ENCODE measurements at places on chromosomes 6 and 20. TPM values are rescaled to one million over a fixed set of nuclear protein-coding genes. Genes with fewer than 3 reads are reported as not detected.

DNA sequence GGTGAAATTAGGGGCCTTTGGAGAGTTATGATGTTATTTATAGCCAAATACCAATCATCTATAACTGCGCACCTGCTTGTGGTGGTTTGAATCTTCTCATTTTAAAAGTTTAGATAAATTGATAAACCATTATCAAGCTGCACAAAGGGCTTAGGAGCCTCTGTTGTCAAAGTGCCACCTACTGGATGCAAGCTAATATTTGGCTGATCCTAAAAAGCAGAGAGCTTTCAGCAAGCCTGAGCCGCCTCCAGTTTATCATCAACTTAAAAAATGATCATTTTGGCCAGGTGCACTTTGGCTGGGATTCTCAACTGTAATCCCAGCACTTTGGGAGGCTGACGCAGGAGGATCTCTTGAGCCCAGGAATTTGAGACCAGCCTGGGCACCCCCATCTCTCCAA is 58.5 kb upstream of the ATXN1 start:
- H3K27me3 ChIP-seq, result no peaks in the 10 kb centered on the region
- H3K4me3 ChIP-seq, result no peak overlapping the region
- no peak for DNase-seq
- no peaks in the 10 kb centered on the region for H3K36me3 ChIP-seq
- H3K4me1 ChIP-seq, result no peaks in the 10 kb centered on the region
- H3K27ac ChIP-seq, result no peak overlapping the region

- H3K4me1 ChIP-seq, result no peaks in the 10 kb centered on the region
- no peak for DNase-seq
- no peak overlapping the region for H3K4me3 ChIP-seq
- H3K36me3 ChIP-seq, result no peaks in the 10 kb centered on the region
Observed at GRCh38 chr6:155847711-155848110, 392.1 kb upstream of the NOX3 start.

DNA sequence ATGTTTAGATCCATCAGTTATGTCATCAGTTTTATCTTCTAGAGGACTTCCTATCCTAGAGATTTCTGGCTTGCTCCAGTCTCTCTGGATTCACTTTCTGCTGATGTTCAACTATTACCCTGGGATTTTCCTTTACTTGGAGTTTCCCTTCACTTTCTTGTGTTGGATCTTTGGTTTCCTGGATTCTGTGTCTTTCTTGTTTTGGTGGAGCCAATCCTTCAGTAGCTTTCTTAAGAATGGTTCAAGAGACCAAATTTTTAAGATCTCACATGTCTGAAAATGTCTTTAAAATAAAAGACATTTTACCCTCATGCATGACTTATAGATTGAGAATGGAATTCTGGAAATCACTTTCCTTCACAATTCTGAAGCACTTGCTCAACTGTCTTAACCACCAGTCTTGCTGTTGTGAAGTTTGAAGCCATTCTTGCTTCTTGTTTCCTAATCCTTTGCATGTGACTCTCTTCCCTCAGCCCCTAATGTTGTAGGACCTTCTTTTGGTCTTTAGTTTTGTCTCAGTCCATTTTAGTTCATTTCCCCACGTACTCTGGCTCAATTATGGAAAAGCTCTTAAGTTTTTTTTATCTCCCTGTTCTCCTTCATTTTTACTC is 87.9 kb downstream of the ARID1B start:
- no peak overlapping the region for H3K27ac ChIP-seq
- H3K4me3 ChIP-seq, result no peak overlapping the region
- peaks cover 65% of the 10 kb centered on the region for H3K4me1 ChIP-seq
- no peaks in the 10 kb centered on the region for H3K27me3 ChIP-seq
- no peaks in the 10 kb centered on the region for H3K36me3 ChIP-seq
- DNase-seq, result no peak

DNA sequence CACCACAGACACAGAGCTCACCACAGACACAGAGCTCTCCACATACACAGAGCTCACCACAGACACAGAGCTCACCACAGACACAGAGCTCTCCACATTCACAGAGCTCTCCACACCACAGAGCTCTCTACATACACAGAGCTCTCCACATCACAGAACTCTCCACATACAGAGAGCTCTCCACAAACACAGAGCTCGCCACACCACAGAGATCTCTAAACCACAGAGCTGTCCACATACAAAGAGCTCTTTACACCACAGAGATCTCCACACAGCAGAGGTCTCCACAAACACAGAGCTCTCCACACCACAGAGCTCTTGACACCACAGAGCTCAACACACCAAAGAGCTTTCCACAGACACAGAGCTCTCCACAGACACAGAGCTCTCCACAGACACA is 55.8 kb downstream of the ERMARD start:
- H3K27me3 ChIP-seq, result peaks cover 12% of the 10 kb centered on the region
- no peaks in the 10 kb centered on the region for H3K36me3 ChIP-seq
- H3K4me1 ChIP-seq, result no peaks in the 10 kb centered on the region

DNA sequence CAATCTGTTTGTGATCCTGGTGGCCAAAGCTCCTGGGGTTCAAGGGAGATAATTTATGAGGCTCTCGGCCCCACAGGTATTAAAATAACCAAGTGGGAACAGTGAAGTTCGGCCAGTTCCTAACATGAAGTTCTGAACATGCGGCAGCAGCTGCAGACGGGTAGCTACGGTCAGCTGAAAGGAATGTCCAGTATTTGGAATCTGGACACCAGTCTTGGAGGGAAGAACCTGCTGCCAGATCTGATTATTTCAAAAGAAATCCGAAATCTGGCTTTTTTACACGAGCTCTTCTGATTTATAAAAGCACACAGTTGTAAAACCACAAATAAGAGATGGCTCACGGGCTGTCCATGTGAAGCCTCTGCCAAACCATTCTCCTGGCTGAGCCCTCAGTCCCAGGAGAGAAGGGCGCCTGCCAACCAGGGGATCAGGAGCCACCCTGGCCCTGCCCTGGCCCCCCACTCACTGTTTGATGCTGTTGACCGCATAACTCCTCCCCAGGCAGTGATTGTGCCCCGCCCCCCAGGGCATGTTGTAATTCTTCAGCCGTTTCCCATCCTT is 28.2 kb upstream of the KCNB1 start:
- H3K27ac ChIP-seq, result peak overlapping the region; percentile 81
- DNase-seq, result peak; percentile 82
- H3K4me3 ChIP-seq, result no peak overlapping the region
- peaks cover 34% of the 10 kb centered on the region for H3K4me1 ChIP-seq
- no peaks in the 10 kb centered on the region for H3K27me3 ChIP-seq

HLA-F gene
- 15.2 TPM for total RNA-seq

ARFGEF3 gene
- 0.40 TPM for total RNA-seq

DEFB124 gene
- total RNA-seq, result not detected

Data from gastrocnemius medialis (tissue), 4 donors.